ENCODE measurements at places on chromosomes 1 and 21. TPM values are rescaled to one million over a fixed set of nuclear protein-coding genes. Genes with fewer than 3 reads are reported as not detected.

DNA sequence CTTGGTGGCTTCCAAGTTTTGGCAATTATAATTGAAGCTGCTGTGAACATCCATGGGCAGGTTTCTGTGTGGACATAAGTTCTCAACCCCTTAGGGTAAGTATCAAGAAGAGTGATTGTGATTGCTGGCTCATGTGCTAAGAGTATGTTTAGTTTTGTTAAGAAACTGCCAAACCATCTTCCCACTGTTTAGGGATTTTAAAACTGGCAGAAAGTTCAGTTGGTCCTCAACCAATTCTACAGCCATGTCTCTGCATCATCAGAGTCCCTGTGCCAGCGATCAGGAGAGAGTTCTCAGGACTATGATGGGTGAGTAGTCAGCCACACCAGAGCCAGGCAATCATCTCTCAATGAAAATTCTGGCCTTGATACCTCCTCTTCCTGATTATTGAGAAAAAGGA, 193.8 kb downstream of the ZC3H11B start:
- no peak for DNase-seq

- no peak for DNase-seq
Observed at GRCh38 chr1:3519301-3519885, 64.9 kb downstream of the ARHGEF16 start.

DNA sequence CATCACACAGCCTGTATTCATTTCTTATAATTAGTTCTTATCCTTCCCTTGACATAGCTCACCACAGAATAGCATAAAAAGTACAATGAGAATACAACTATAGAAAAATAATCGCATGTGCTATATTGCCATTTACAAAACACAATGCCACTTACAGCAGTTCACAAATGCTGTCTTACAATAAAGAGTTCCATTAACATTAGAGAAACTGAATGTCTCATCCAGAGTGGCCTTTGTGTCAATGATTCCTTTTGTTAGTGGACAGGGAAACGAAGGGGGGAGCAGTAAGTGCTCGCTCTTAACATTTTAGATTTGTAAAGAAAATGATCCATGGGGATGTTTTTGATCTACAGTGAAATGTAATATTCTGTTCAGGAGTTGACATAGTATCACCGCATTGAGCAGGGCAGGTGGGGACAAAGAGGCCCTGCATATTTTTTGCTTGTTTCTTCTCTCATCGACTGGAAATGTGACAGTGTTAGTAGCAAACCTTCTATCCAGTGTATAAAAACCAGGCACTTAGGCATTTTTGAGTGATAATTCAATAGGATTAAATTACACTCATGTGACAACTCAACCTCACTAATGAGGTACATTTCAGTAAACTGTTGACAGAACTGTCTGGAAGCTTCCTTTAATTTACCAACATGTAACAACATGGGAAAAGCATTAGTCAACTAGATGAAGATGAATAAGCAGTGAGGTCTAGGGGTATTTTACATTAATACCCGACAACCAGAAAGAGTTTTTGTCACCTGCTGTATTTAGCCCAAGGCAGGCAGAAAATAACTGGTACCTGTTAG, 35.6 kb upstream of the RRP15 start:
- no peak for DNase-seq

DNA sequence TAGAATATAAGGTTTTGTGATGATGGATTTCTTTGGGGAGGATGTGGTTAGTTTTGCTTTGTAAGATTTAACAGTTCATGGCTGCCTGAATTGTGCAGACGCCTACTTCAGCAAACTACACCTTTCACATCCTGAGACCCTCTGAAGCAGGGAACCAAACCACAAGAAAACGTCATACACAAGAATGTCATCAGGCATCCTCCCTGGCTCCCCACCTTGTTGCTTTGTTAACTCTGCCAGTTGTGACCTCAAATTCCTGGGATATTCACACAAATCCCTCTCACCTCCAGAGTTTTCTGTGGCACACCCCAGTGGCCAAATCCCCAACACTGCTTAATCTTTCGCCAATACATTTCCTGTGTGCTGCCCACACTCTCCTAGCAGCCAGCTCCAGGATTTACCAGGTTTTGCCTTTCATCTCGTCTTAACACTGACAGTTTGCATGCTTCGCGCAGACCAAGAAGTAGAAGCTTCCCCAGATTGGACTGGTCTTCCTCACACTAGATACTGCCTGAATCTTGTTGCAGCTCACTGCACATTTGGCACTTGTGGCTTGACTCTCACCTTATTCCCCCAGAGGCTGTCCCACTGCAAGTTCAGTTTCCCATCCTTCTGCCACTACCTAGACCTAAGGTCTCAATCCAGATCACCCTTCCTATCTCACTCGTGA, 51.1 kb upstream of the CTTNBP2NL start:
- no peak for DNase-seq

DNA sequence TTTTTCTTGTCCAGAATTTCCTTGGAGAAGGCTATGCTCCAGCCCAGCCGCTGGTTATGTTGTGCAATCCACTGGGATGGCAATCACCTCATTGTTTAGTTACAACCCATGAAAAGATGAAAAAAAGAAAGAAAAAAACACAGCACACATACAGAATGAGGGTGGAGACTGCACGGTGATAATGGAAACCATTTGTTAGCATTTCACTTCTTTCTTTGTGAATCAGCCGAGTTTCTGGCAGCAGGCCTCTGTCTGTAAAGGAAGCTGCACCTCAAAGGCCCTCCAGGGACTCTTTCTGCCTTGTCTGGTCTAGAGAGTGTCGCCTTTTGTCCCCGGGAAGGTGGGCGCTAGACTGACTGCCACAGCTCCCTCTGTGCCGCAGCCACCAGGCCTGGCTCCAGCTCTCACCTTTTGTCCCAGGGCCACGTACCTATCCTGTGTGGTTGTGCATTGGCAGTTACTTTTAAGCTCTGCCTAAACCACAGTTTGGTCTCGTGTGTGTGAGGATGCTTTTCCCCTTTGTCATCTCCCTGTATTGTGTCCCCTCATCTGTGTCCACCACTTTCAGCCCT, 35.6 kb downstream of the NGF start:
- DNase-seq, result peak; percentile 42

The KPRP gene
- total RNA-seq, result not detected

The MPZ gene
- total RNA-seq, result 2.8 TPM

The DCDC2B gene
- total RNA-seq, result not detected

The NPPB gene
- total RNA-seq, result not detected

All from A673 (cell line).